CD4-positive, CD25-positive, alpha-beta regulatory T cell (primary cell): ENCODE measurements at places on chromosomes 4 and X.

DNA sequence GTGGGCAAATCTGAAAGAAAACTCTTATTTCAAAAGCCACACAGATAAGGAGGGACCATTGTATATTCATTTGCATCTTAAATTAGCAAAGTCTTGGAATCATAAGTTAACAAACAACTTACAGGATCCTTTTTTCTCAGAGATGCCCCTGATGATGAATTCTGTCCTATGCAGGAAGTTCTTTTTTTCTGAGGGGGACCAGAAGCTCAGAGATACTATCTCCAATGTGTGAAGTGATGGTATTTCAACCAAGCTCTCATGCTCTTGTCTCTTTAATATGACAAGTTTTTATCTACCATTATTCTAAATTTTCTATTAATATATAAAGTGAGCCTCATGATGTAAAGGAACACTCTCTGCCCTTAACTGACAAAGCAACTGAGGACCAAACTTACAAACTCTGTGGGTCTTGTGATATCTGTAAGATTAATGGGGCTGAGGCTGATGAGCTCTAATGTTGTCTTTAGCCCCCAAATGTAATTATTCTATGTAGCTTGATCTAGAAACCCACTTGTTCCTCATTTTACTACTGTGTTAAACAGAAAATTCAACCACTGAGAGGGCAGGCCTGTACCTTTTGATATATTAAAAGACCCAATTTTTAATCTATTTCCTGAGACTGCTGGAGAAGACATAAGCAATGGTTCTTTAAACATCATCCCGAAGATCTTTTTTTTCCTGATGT is 27.0 kb downstream of the TEC start:
- H3K36me3 ChIP-seq: no peaks in the 10 kb centered on the region
- H3K4me3 ChIP-seq: no peak overlapping the region
- no peak overlapping the region for H3K27ac ChIP-seq
- no peaks in the 10 kb centered on the region for H3K27me3 ChIP-seq
- H3K4me1 ChIP-seq: no peaks in the 10 kb centered on the region

GRCh38 chr4:15657366-15657765 is 2.2 kb upstream of the FBXL5 start:
- H3K36me3 ChIP-seq: no peaks in the 10 kb centered on the region
- no peak overlapping the region for H3K4me3 ChIP-seq
- H3K27me3 ChIP-seq: no peaks in the 10 kb centered on the region
- H3K4me1 ChIP-seq: peaks cover 27% of the 10 kb centered on the region

DNA sequence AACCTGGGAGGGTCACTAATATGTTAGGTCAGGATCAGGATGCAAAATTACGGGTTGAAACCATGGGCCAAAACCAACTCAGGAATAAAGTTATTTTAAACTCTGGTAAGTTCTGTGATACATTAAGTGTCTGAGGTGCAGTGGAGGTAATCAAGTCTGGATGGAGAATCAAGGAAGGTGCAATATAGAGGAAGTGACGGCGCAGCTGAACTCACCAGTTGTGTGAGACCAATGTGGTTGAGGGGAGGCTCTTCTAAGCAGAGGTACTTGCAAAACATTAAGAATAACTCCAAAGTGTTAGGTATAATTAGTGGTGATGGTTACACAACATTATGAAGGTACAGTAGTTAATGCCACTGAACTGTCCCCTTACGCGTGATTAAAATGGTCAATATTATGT is 19.7 kb downstream of the GAB3 start:
- H3K36me3 ChIP-seq: no peaks in the 10 kb centered on the region
- no peak overlapping the region for H3K27ac ChIP-seq
- H3K4me1 ChIP-seq: peaks cover 17% of the 10 kb centered on the region
- H3K4me3 ChIP-seq: no peak overlapping the region
- no peak for DNase-seq

- no peak overlapping the region for H3K4me3 ChIP-seq
- H3K27me3 ChIP-seq: no peaks in the 10 kb centered on the region
- no peak for DNase-seq
- no peak overlapping the region for H3K27ac ChIP-seq
- H3K36me3 ChIP-seq: no peaks in the 10 kb centered on the region
- no peaks in the 10 kb centered on the region for H3K4me1 ChIP-seq
Measured at GRCh38 chr4:1502501-1502886, 96.3 kb upstream of the NKX1-1 start.

DNA sequence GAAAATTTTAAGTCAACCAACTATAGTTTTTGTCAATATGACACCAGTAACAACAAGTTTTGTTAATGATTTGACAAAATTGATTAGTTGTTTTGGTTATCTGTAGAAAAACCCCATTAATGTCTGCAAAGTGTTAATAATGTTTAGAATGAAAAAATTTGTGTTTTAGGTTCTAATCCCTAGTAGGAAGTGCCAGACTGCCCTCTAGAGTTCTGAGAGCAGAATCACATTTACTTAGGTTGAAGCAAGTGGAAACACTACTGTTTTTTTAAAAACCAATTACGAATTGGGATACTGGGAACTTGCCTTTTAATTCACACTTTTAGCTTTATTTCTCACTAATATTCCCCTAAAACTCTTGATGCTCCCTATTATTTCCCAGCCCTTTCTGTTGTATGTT is 101.1 kb upstream of the CYLC1 start:
- H3K27me3 ChIP-seq: no peaks in the 10 kb centered on the region
- H3K36me3 ChIP-seq: no peaks in the 10 kb centered on the region
- no peak overlapping the region for H3K27ac ChIP-seq
- H3K4me3 ChIP-seq: no peak overlapping the region
- H3K4me1 ChIP-seq: no peaks in the 10 kb centered on the region
- DNase-seq: peak; percentile 13

DNA sequence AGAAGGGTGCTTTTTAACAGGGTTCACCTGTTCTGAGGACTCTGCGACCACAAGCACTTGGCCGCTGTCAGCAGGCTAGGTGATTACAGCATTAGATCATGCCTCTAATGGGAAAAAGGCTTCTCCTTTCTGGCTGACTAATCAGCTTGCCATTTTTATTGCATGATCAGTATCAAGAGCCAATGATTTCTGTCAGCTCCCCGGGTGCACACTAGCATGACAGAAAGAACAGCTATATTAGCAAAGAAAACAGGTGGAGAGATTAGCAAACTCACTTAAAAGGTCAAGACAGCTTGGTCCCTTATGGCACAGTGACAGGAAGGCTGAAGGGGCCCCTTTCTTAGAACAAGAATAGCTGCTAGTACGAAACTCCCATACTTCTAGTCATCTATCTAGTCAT is 170.0 kb downstream of the SMIM20 start:
- H3K36me3 ChIP-seq: no peaks in the 10 kb centered on the region
- no peak overlapping the region for H3K27ac ChIP-seq
- no peaks in the 10 kb centered on the region for H3K27me3 ChIP-seq

- H3K4me1 ChIP-seq: no peaks in the 10 kb centered on the region
- no peaks in the 10 kb centered on the region for H3K36me3 ChIP-seq
- peaks cover 3% of the 10 kb centered on the region for H3K27me3 ChIP-seq
- DNase-seq: no peak
- no peak overlapping the region for H3K27ac ChIP-seq
Measured at GRCh38 chr4:147088146-147088545, 142.5 kb upstream of the TTC29 start.

DNA sequence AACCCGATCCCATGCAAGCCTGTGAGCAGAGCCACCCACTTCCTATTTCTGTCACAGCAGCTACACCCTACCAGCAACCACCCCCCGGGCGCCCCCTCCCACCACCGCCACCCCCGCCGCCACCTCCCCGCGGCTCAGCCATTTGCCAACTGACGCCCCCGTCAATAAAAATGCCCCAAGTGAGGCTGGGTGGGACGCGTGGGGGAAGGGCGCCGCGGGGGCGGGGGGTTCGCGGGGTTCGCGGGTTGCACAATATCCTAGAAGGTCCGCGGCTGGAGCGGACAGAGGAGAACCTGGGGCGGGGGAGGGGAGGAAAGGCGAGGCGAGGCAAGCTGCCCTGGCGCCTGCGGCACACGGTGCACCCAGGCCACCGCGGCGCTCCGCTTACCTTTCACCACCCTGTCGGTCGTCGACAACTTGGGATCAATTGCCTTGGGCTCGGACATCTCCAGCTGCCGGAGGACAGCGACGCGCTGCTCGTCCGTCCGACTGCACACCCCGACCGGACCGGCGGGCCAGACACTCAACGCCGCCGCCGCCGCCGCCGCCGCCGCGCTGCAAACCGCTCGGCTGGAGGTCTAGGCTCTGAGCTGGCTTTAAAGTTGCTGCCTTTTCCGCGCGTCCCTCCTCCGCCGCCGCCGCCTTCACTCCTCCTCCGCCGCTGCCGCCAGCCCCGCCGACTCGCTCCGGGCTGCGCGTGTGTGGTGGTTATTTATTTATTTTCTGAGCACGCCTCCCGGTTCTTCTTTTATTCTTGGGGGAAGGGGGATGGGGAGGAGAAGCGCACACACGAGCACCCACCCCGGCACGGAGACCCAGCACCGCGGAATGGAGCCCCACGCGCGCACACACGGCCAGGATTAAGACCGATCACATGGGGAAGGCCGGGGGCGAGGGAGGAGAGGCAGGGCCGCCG is 717 bp downstream of the PPP3CA start:
- peaks cover 22% of the 10 kb centered on the region for H3K27me3 ChIP-seq
- DNase-seq: peak; percentile 66

GRCh38 chrX:134691453-134691852 is 33.2 kb upstream of the PLAC1 start:
- H3K36me3 ChIP-seq: no peaks in the 10 kb centered on the region
- no peaks in the 10 kb centered on the region for H3K27me3 ChIP-seq
- DNase-seq: no peak
- no peaks in the 10 kb centered on the region for H3K4me1 ChIP-seq
- no peak overlapping the region for H3K27ac ChIP-seq

DNA sequence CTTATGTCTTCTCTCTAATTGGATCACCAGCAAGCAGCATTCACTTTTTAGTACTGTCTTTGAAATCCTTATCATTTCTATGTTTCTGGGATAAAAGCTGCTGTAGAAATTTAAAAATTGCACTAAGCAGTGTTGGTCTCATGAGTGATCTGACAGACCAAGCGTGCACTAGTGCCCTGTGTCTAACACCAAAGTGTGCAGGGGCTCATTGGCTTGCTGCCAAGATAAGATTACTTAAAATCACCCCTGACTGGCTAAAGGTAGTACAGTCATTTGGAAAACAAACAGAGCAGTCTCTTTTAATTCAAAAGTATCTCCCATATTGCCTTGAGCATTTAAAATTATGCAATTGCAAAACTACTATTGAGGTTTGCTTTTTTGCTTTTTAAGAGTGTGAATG is 304.6 kb downstream of the ARAP2 start:
- H3K36me3 ChIP-seq: no peaks in the 10 kb centered on the region
- no peak overlapping the region for H3K27ac ChIP-seq
- H3K27me3 ChIP-seq: peaks cover 3% of the 10 kb centered on the region
- no peaks in the 10 kb centered on the region for H3K4me1 ChIP-seq

DNA sequence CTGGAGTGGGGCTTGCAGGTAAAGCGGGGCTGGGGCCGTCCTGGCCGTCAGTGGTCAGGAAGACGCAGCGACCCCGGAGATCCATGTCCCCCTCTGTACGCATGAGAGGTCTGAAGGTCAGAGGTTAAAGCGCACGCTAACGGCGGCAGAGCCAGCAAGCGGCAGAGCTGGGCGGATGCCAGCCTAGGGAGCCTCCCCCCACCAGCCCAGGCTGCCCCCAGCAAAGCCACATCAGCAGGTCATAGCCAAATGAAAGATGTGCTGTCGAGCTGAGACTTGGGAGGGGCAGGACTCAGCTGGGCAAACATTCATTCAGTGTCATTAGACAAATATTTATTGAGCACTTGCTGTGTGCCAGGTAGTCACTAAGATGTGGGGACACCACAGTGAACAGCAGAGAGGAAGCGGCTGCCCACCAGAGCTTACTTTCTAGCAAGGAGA is 593 bp upstream of the JAKMIP1 start:
- peak; percentile 47 for DNase-seq
- no peaks in the 10 kb centered on the region for H3K27me3 ChIP-seq
- H3K27ac ChIP-seq: peak overlapping the region; percentile 68
- peak overlapping the region; percentile 18 for H3K4me3 ChIP-seq
- H3K36me3 ChIP-seq: no peaks in the 10 kb centered on the region

DNA sequence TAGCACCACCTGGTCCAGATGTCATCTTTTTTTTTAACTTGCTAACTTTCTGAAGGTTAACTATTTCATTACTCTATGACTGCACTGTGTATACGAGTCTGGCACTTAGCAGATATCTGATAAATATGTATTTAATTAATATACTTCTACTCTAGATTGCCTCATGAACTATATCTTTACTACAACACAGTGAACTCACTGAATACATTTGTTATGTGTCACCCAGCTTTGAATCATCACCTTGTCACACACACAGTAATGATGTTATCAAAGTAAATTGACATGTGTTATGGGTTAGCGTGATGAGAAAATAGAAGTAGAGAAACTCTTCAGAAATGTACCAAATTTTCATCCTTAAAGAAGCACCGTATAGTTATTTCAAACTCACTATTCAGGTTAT is 419.3 kb upstream of the ADGRL3 start:
- no peak for DNase-seq
- no peaks in the 10 kb centered on the region for H3K36me3 ChIP-seq
- no peak overlapping the region for H3K27ac ChIP-seq
- no peaks in the 10 kb centered on the region for H3K4me1 ChIP-seq
- H3K27me3 ChIP-seq: no peaks in the 10 kb centered on the region

DNA sequence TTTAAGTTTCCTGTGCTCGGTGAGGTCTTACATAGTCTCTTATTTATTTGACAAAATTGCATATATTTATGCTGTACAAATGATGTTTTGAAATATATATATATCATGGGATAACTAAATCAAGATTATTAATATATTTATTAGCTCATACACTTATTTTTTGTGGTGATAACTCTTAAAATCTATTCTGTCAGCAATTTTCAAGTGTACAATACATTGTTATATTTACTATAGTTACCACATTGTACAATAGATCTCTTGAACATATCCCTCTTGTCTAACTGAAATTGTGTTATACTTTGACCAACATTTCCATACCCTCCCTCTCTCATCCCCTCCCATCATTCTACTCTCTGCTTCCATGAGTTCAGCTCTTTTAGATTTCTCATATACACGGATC is 516.6 kb upstream of the LCORL start:
- H3K4me3 ChIP-seq: no peak overlapping the region
- H3K36me3 ChIP-seq: no peaks in the 10 kb centered on the region
- no peaks in the 10 kb centered on the region for H3K27me3 ChIP-seq
- no peak for DNase-seq
- H3K4me1 ChIP-seq: no peaks in the 10 kb centered on the region

- no peak overlapping the region for H3K4me3 ChIP-seq
- no peak overlapping the region for H3K27ac ChIP-seq
- H3K27me3 ChIP-seq: no peaks in the 10 kb centered on the region
- H3K36me3 ChIP-seq: peaks cover 3% of the 10 kb centered on the region
Measured at GRCh38 chrX:3678328-3678727, 35.1 kb downstream of the PRKX start.

- peaks cover 41% of the 10 kb centered on the region for H3K4me1 ChIP-seq
- H3K4me3 ChIP-seq: no peak overlapping the region
- H3K27ac ChIP-seq: no peak overlapping the region
- H3K27me3 ChIP-seq: no peaks in the 10 kb centered on the region
Measured at GRCh38 chr4:3299122-3299975, 6.5 kb downstream of the RGS12 start.

DNA sequence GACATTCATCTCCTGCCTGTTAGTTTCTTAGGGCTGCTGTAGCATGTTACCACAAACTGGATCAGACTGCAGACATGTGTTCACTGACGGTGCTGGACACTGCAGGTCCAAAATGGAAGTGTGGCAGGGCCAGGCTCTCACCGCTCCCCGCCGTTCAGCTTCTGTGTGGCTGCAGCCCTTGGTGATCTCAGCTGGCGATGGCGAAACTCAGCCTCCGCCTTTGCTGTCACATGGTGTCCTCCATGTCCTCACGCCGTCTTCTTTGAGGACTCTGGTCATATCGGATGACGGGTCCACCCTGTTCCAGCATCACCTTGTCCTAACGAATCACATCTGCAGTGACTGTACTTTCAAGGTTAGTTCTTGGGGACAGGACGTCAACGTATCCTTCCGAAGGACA is 25.9 kb upstream of the HELT start:
- H3K36me3 ChIP-seq: no peaks in the 10 kb centered on the region
- H3K4me1 ChIP-seq: no peaks in the 10 kb centered on the region
- peaks cover 2% of the 10 kb centered on the region for H3K27me3 ChIP-seq
- DNase-seq: no peak
- H3K4me3 ChIP-seq: no peak overlapping the region
